ENCODE measurements at places on chromosomes 7 and 10.

DNA sequence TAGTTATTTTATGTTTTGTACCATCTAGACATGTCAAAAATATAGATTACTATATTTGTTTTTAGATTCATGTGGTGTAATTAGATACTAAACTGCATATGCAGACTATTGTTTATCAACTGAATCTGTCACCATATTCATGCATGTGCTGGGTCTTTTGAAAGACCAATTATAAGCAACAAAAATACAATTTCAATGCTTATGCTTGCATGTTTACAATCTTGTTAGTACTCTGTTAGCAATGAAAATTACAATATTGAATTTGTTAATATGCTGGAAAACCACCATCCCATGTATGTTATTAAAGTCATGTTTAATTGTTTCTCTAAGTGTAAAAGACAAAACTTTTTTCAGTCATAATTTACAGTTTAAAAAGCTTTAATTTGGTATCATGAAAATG, 140.9 kb downstream of the HGF start:
- no peak for DNase-seq

DNA sequence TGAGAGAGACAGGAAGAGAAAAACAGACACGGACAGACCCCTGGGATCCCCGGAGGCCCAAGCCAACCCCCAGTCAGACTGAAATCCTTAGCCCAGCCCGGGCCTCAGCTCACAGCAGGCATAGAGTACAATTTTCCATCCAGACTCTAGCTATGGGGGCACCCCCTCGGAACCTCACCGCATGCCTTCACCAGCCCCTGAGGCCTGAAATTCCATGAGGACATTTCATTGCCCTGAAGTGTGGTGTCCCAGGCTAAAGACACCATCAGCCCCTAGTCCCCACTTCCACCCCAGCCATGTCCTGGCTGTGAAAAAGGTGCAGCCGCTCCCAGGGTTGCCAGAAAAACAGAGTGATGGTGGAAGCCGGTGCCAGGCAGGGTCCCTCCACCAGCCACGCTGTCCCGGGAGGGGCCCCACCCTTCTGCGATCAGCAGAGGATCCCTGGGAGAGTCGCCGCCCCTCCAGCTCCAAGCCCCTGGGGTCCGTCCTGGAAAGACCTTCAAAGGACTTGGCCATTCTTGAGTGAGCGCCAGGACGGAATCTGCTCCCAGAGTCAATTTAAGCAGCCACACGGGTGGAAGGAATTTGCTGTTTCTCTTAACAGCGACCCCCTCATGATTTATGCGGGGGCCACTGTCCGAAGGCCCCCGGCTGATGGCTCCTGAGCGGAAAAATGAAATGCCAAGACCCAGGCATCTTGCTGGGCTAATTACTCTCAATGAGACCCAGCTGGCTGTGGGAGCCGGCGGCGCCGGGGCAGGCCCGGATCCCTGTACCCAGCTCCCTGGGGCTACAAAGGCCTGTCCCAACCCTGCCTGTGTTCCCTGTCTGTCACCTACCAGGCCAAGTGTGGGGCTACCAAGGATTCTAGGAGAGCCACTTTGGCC, 23.2 kb downstream of the MYL10 start:
- DNase-seq, result no peak

DNA sequence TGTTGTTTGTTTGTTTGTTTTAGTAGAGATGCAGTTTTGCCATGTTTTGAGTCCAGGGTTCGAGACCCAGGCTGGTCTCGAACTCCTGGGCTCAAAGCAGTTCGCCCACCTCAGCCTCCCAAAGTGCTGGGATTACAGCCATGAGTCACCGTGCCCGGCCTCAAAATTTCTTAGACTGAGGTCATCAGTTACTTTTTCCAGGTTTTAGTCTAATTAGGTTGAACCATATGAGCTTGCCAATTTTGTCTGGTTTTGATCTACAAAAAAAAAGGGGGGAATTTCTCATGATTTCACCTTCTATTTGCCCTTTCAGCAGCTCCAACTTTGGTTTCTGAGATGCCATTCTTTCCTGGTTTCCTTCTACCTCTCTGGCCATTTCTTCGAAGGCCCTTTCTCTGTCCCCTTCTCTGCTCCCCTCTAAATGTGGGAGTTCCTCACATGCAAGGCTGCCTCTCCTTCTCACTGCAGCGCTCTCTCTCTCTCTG, 5.5 kb downstream of the CUEDC2 start:
- DNase-seq, result no peak

DNA sequence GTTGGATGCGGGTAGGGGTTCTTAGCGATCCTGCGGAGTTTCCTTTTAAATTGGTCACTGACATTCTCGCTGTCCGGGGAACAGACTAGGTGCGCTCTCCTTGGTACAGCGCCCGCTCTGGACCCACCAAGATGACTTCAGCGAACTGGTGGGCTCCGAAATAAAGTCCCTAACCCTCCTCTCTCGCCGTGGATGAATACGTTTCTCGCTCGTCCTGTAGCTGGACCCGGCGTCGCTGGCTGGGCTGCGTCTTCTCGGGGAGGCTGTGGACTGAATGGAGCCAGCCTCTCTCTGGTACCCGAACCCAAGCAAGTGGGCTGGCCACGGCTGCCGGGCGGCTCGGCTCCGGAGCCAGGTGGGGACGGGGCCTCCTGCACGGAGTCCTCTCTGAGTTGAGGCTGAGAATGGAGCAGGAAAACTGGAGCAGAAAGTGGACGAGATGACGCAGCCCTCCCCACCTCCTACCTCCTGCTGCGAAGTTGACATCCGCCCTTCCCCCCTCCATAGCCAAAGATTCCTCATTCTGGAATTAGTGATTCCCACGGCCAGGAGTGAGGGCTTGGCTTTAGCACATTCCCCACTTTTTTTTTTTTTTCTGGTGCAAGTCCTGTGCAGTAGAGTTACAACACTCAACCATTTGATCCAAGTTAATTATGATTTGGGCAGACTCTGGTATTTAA, 1.5 kb downstream of the UNC5B start:
- DNase-seq, result no peak

GRCh38 chr10:126839094-126839761, 66.0 kb upstream of the DOCK1 start:
- DNase-seq, result no peak
